ENCODE measurements at places on chromosomes 1 and 21.

- no peak for DNase-seq
Measured at GRCh38 chr1:9551984-9552383, 12.7 kb downstream of the SLC25A33 start.

DNA sequence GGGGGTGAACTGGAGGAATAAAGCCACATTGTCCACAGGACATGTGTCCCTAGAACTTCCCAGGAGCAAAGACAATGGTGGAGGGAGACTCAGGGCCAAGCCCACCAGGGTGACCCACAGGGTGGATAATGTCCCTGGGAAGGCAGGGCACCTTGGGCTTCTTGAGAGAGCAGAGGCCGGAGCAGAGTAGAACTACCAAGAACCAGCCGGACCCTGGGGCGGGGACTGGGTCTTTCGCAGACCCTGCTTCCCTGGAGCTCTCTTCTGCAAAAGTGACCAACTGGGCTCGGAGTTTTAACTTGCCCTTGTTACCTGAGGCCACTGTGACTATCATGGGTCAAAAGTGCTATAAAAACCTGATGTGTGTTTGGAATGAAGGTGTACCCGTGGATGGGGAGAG lies 875 bp upstream of the FAM3B start:
- DNase-seq = no peak

- DNase-seq = no peak
Measured at GRCh38 chr1:55447488-55447887, 232.3 kb upstream of the USP24 start.

DNA sequence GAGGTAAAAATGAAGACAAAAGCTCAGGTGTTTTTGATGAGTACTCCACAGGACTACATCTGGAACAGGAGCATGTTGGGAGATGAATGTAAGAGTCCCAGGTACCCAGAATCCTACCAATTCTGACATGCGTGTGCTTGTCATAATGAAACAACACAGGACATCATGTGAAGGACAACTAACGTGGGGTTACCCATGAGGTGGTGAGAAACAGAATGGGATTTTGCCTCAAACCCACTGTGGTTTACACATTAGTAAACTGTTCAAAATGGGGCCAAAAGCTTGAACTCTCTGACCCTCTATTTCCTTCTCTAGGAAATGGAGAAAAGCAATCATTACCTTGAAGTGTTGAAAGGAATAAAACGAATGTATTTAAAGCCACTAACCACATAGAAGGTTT lies 266.2 kb downstream of the RGS7 start:
- no peak for DNase-seq

GRCh38 chr1:68276448-68276847 lies 44.1 kb upstream of the WLS start:
- DNase-seq = no peak

DNA sequence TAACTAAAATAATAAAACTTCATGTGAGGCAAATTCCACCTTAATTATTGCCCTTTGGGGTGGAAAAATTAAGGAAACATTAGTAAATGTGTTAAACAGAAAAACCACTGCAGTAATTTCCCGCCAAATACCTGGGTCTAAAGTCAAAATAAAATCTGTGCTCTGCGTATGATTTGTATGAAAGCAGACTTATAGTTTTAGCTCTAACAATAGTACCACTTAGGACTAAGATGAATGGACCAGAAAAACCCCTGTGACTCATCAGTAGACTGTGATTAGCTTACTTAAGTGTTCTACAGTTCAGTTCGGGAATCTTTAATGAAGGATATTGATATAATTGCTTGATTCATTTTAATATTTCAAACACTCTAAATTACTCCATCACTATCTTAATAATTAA lies 23.3 kb upstream of the C1orf105 start:
- peak; percentile 37 for DNase-seq

GRCh38 chr1:151613282-151613780 lies 1.5 kb downstream of the SNX27 start:
- no peak for DNase-seq

DNA sequence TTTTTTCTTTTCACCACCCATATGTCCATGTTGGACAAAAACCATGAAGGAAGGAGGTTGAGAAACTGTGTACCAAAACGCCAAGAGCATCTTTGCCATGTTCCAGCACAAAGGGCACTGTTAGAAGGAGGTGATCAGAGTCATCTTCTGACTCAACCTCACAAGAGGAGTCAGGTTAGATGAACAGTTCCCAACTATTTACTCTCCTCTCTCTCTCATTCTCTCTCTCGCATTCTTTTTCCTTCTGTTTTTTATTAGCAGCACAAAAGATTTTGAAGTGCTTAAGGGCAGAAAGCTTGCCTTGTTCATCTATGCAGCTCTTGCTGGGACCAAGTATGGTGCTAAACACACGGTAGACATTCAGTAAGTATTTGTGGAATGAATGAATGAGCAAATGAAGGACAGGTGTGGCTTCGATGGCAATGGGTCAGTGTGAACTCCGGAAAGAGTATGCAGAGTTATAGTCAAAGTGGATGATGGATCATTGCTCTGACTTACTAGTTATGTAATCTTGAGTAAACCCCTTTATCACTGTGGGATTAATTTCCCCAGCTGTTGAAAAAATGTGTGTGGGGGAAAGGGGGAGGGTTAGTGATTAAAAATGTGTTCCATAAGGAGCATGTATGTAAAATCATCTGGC lies 33.9 kb downstream of the DDR2 start:
- DNase-seq = peak; percentile 57

GRCh38 chr1:17653276-17653675 lies 101.9 kb upstream of the ACTL8 start:
- no peak for DNase-seq

GRCh38 chr1:182274618-182275017 lies 117.0 kb downstream of the GLUL start:
- DNase-seq = no peak
